ENCODE measurements at places on chromosomes 2 and 18. TPM values are rescaled to one million over a fixed set of nuclear protein-coding genes. Genes with fewer than 3 reads are reported as not detected.

LRP1B gene
- total RNA-seq, result not detected

APCDD1 gene
- total RNA-seq, result not detected

PROKR1 gene
- not detected for total RNA-seq

UGT1A4 gene
- total RNA-seq, result not detected

CCDC74B gene
- total RNA-seq, result 4.2 TPM

MRO gene
- total RNA-seq, result 0.46 TPM

YWHAQ gene
- total RNA-seq, result 268 TPM

CDH20 gene
- not detected for total RNA-seq

MPP4 gene
- total RNA-seq, result not detected

CNDP1 gene
- total RNA-seq, result not detected

UGT1A10 gene
- not detected for total RNA-seq

GYPC gene
- 107 TPM for total RNA-seq

DSG3 gene
- not detected for total RNA-seq

MC5R gene
- not detected for total RNA-seq

FSHR gene
- total RNA-seq, result not detected

RESP18 gene
- not detected for total RNA-seq

CFAP53 gene
- 0.86 TPM for total RNA-seq

RUFY4 gene
- total RNA-seq, result not detected

LAMA1 gene
- not detected for total RNA-seq

ANAPC1 gene
- 131 TPM for total RNA-seq

CD302 gene
- not detected for total RNA-seq

PLGLB2 gene
- 2.0 TPM for total RNA-seq

EVX2 gene
- not detected for total RNA-seq

OXER1 gene
- total RNA-seq, result not detected

IL1RN gene
- total RNA-seq, result not detected

LYG1 gene
- total RNA-seq, result 1.8 TPM

NETO1 gene
- total RNA-seq, result not detected

SPTBN1 gene
- total RNA-seq, result 132 TPM

NPC1 gene
- total RNA-seq, result 38.9 TPM

LNPK gene
- total RNA-seq, result 34.7 TPM

HNRNPLL gene
- total RNA-seq, result 47.9 TPM

KYNU gene
- 0.27 TPM for total RNA-seq

TEX44 gene
- not detected for total RNA-seq

STON1 gene
- 0.51 TPM for total RNA-seq

RRM2 gene
- total RNA-seq, result 324 TPM

DUSP2 gene
- 37.3 TPM for total RNA-seq

MOCOS gene
- total RNA-seq, result not detected

RAMP1 gene
- total RNA-seq, result 0.42 TPM

WDCP gene
- total RNA-seq, result 21.0 TPM

GPATCH11 gene
- 24.5 TPM for total RNA-seq

RNF125 gene
- total RNA-seq, result 2.2 TPM

CD207 gene
- total RNA-seq, result not detected

GREB1 gene
- 7.3 TPM for total RNA-seq

MC4R gene
- total RNA-seq, result not detected

PPP1R7 gene
- 82.0 TPM for total RNA-seq

PRKCE gene
- 50.2 TPM for total RNA-seq

AFF3 gene
- total RNA-seq, result 131 TPM

SPP2 gene
- total RNA-seq, result not detected

GALNT13 gene
- total RNA-seq, result not detected

NRP2 gene
- 2.1 TPM for total RNA-seq
